ENCODE measurements at places on chromosomes 7 and 10. TPM values are rescaled to one million over a fixed set of nuclear protein-coding genes. Genes with fewer than 3 reads are reported as not detected.

DNA sequence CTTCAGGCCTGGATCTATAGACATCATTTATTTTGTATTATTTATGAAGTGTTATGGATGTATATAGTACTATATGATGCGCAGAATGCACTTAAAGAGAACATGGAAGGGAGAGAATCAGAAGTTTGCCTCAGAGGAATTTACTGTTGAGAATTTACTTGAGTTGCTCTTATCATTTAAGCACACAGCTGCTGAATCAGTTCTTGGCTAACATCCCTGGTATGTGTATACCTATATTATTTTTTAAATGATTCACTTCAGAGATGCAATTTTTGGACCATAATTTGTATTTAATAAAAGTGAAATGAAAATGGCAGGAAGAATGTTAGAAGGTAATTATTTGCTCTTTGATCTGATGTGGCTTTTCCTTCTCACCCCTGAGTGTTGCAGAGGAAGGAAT lies 191.6 kb downstream of the BICC1 start:
- DNase-seq: no peak

DNA sequence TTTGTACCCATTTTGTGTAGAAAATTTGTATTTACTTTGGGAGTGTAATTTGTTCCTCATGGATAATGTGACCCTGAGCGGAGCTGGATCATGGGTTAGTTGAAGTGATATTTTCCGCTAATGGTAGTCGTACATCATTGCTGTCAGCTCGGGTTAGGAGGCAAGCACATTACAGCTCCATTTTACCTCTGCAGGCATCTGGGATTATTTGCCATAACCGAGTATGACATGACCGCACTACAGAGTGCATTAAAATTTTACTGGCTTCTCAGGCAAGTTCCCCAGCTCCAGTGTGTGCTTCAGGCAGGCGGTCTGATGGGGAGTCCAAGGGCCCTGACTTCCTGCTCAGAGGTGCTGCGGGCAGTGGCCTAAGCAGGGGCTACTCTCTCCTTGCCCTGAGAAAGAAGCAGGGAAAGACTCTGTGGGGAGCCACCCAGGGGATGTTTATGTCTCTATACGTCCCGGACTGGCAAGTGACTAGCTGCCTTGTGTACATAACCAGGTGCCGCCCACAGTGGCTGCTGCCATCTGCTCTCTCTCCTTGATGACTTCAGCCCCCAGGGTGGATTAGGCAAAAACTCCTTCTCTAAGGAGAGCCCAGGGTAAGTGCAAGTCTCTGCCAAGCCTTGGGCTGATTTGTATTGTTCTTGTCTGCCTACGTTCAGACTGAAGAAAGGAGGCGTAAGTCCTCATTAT lies 685.3 kb upstream of the GALNT17 start:
- no peak for DNase-seq

DNA sequence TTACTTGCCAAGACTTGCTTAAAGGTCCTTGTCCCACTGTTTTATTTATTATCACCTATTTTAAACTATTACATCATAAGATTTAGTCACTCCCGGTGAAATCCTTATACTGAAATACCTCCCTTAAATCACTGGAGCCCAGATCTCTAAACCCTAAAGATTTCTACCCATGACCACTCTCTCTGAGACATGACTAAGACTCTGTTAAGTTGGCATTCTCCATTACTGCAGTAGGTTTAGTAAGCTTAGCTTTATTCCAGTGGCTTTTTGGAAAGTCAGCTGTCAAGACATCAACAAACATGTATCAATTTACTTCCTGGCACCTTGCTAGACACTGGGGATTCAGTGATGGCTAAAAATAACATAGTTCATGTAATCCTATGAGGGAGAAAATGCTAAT lies 874.2 kb downstream of the KCNMA1 start:
- no peak for DNase-seq

- no peak for DNase-seq
Measured at GRCh38 chr10:24240041-24240751, 31.3 kb downstream of the KIAA1217 start.

DNA sequence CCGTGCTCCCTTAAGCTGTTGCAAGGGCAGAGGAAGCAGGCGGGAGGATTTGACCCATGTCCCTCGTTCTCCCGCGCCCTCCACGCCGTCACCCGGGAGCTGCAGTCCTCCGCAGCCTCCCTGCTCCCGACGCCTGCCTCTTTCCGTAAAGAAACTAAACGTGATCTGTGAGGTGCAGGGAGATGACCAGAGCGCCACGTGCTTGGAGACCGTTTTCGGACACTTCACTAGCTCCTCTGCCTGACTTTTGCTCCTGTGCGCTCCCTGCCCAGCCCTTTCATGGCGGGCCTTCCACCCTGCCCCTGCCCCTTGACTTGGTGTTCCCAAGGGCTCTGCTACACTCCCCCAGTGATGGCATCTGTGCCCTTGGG lies 171.2 kb downstream of the LSM5 start:
- DNase-seq: peak; percentile 47

- DNase-seq: no peak
Measured at GRCh38 chr10:121734589-121735045, 136.4 kb upstream of the FGFR2 start.

DNA sequence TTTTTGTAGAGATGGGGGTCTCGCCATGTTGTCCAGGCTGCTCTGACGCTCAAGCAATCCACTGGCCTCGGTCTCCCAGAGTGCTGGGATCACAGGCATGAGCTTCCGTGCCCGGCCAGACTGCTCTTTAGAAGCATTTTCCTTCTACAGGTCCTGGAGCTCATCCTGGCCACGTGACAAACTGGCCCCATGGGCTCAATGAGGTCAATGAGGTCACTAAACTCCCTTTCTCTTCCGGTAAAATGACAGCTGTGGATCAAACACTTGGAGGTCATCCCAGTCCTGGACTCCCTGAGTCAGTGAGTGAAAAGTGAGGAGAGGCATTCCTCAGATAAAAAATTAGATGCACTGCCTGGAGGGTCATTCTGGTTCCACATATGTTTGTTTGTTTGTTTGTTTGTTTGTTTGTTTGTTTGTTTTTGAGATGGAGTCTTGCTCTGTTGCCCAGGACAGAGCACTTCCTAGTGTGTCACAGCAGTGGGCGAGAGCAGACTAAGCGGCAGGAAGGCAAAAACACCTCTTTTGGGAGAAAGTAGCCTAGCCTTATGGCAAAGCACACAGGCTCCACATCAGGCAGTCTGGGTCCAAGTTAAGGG lies 134.9 kb downstream of the TNS3 start:
- DNase-seq: no peak

- DNase-seq: no peak
Measured at GRCh38 chr7:79734181-79734580, 280.7 kb upstream of the MAGI2 start.

- DNase-seq: no peak
Measured at GRCh38 chr7:144483189-144483588, 79.7 kb upstream of the NOBOX start.

- no peak for DNase-seq
Measured at GRCh38 chr7:133807624-133808492, 319.3 kb upstream of the LRGUK start.

DNA sequence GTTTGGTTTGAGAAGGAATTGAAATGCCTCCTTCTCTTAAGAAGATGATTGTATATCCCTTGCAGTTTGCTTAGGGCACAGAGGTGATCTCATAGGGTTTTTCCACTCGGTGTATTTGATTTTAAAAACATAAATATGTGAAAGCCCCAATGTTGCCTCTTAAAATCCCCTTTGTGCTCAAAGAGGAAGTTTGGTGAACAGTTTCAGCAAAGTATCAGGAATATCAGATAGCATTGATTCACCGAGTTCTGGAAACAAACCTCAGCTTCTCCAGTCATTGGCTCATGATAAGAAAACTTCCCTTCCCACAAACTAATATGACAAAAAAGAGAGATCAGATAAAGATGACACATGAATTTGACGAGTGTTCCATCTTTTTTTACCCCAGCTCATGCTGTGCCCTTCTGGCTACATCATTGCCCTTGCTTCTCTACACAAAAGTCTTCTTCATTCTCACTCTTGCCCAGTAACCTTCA lies 20.1 kb upstream of the SMNDC1 start:
- DNase-seq: no peak

- no peak for DNase-seq
Measured at GRCh38 chr7:103870664-103871063, 118.8 kb downstream of the RELN start.

- no peak for DNase-seq
Measured at GRCh38 chr10:36194276-36194675, 552.2 kb upstream of the FZD8 start.

GRCh38 chr10:131437556-131438475 lies 126.3 kb upstream of the TCERG1L start:
- no peak for DNase-seq

DNA sequence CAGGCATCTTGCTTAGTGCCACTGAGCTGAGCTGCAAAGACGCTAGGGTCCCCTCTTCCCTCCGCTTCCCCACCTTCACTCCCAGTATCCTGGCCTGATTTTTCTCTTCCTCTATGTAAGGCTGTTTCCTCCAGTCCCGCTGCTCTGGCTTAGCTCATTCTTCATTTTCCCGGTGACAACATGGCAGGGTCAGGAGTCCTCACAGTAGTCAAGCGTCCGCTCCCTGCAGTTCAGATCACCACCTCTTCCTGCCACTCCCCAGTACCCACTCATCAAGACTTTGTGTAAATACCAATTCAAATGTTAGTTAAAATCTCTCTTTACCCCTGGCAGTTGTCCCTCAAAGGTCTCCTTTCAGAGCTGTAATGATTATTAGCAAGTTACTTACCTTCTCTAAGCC lies 650.4 kb upstream of the CELF2 start:
- no peak for DNase-seq

- no peak for DNase-seq
Measured at GRCh38 chr7:75762350-75762917, 9.6 kb downstream of the CCL26 start.

DNA sequence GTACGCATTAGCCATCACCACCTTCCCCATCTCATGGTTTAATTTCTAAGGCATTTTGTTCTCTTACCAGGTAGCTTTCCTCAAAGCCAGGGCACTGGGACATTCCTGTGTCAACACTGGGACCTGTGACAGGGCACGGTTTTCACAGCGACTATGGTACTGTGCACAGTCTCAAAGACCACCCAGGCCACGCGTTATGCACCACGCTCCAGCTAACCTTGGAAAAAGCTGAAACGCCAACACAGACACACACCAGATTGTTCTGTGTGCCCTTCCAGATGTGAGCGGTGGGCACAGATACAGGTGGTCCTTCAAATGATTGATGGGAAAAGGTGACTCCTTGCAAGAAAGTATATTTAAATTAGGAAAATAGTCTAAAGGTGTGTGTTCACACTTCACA lies 337.3 kb downstream of the WDR37 start:
- DNase-seq: no peak

DNA sequence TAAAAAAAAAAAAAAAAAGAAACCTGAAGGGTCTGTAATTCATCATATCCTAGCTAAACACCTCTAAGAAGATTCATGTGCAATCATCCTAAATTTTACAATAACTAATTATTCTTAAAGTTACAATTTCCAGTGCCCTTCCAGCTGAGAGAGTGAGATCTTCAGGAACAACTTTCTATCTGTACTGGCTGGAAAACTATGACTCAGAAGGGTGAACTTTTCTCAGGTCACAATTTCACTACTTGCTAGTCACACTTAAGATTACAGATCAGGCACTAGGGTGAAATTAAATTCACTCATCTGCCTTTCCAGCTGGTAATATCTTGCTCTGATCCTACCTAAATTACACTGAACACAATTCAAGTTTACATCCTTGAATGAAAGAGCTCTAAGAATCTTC lies 158.8 kb downstream of the ANK3 start:
- no peak for DNase-seq

- no peak for DNase-seq
Measured at GRCh38 chr7:27889800-27890199, 149.8 kb downstream of the TAX1BP1 start.

DNA sequence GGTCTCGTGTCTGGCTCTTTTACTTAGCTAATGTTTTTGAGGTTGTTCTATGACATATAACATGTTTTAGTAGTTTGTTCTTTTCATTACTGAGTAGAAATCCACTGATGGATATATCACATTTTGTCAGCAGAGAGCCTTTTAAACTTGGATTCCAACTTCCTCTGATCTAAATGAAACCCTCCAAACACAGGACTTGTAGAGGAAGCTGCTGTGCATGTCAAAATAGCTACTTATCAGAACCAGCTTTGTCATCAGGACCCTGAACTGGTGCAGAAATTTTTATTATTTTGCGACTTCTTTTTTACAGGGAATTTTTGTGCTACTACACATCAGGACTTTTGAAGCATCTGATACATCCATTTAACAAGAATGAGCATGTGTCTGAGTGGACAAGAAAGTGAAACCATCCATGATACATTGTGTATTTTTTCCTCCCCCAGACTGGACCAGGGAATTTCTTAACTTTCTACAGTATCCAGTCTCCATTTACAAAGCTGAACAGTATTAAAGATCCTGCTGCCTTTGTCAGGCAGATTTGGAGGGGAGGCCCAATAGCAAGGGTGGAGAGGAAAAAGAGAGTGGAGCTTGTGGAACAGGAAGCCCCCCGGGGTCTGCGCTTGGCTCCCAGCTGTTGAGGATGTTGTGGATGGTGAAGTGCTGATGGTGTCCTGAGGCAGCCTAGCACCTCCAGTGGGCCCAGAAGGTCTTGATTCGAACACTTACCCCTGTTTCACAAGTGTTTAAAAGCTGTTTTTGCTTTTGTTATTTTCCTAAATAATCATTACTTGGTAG lies 29.3 kb upstream of the MTPAP start:
- no peak for DNase-seq

GRCh38 chr10:78520737-78521430 lies 487.2 kb downstream of the RPS24 start:
- DNase-seq: no peak

- DNase-seq: no peak
Measured at GRCh38 chr10:90461437-90462155, 396.2 kb downstream of the HTR7 start.

DNA sequence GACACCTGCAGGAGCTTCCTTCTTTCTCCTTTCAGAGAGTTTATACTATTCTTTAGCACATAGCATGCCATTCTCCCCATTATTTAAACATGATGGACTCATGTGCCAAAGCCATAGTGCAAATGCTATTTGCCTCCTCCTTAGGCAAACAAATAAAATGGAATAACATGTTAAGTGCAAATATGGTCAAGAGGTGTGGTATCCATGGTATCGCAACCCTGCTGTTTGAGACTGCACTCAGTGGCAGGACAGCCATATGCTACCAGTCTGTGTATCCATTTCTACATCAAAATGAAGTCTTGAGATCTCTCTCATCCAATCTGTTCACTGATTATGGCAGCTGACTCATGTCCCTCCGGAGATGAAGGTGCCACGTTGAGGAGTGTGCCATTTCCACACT lies 22.8 kb downstream of the HEPACAM2 start:
- DNase-seq: no peak

Gene SPDYE16
- total RNA-seq: not detected

Gene CDHR1
- total RNA-seq: 0.32 TPM

Gene VPS50
- total RNA-seq: 17.8 TPM

Gene CHCHD1
- 28.0 TPM for total RNA-seq

Gene MUC3A
- 0.30 TPM for total RNA-seq

Gene TSPAN12
- 56.9 TPM for total RNA-seq

Gene PLAU
- 7.5 TPM for total RNA-seq

Measured in Right ventricle myocardium superior (tissue), 1 donor.